Lung (tissue), 17 donors: ENCODE measurements at places on chromosomes 4 and X. TPM values are rescaled to one million over a fixed set of nuclear protein-coding genes. Genes with fewer than 3 reads are reported as not detected.

PRRG3 gene
- 2.4 TPM for total RNA-seq

YY2 gene
- total RNA-seq: 2.0 TPM

SLC10A3 gene
- 11.1 TPM for total RNA-seq

CT55 gene
- not detected for total RNA-seq

SLBP gene
- total RNA-seq: 34.9 TPM

DNA sequence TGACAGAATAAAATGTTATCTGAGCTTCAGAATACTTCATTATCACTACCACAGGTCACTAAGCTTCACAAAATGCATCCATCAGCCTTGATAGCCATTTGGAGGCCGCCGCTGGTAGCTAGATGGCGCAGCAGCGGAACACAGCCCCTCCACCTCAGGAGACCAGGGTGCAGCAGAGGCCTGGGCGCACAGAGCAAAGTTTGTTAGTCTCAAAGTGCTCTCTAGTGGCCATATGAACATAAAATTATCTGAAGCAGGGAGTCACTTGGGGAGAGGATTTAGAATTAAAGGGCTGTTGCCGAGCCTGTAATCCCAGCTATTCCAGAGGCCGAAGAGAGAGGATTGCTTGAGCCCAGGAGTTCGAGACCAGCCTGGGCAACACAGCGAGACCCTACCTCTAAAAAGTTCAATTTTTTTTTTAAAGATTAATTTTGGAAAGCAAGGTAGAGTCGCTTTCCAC is 8.1 kb upstream of the DCTD start:
- no peak overlapping the region for H3K4me3 ChIP-seq
- H3K36me3 ChIP-seq: no peaks in the 10 kb centered on the region
- H3K27ac ChIP-seq: no peak overlapping the region
- no peaks in the 10 kb centered on the region for H3K27me3 ChIP-seq
- no peaks in the 10 kb centered on the region for H3K4me1 ChIP-seq

DNA sequence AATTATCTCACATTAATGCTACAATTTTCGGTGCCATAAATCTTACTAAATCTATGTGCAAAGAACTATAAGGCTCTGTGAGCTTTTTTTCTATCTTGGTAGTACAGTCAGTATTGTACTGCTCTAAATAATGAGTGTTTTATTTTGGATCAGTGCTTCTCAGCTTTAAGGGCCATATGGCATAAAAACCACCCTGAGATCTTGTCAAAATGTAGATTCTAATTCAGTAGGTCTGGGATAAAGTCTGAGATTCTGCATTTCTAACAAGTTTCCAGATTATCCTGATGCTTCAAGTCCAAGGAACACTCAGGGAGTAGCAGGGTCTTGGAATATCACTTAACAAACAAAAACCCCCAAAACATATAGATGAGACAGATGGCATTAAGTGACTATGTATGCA is 486.5 kb downstream of the GRXCR1 start:
- no peaks in the 10 kb centered on the region for H3K4me1 ChIP-seq
- DNase-seq: no peak
- no peak overlapping the region for H3K27ac ChIP-seq

- DNase-seq: no peak
- no peaks in the 10 kb centered on the region for H3K36me3 ChIP-seq
- no peaks in the 10 kb centered on the region for H3K4me1 ChIP-seq
- no peak overlapping the region for H3K27ac ChIP-seq
- no peaks in the 10 kb centered on the region for H3K27me3 ChIP-seq
- no peak overlapping the region for H3K4me3 ChIP-seq
Observed at GRCh38 chr4:84366907-84367306, 132.2 kb downstream of the NKX6-1 start.

DNA sequence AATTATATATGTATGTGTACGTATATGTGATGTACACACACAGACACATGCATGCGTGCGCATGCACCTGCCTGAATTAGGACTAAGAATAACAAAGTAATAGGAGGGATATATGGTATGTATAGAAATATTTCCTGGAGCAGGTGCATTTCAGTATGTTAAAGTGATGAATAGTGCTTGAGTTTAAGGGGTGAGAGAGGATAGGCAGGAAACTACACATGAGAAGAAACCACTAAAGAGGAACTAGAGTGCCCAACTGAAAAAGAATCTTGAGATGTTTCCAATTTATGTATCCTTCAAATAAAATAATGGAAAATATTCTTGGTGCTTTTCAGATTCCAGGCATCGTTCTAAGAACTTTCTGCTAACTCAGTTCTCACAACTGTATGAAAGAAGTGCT is 52.6 kb upstream of the UNC5C start:
- no peak overlapping the region for H3K27ac ChIP-seq
- H3K4me1 ChIP-seq: no peaks in the 10 kb centered on the region
- no peak overlapping the region for H3K4me3 ChIP-seq
- no peaks in the 10 kb centered on the region for H3K36me3 ChIP-seq

- peaks cover 2% of the 10 kb centered on the region for H3K27me3 ChIP-seq
- H3K4me3 ChIP-seq: no peak overlapping the region
- H3K36me3 ChIP-seq: no peaks in the 10 kb centered on the region
- H3K27ac ChIP-seq: peak overlapping the region; percentile 32
- DNase-seq: no peak
- peaks cover 8% of the 10 kb centered on the region for H3K4me1 ChIP-seq
Observed at GRCh38 chrX:153903238-153903980, 1.1 kb upstream of the AVPR2 start.
